ENCODE measurements at places on chromosomes 1 and 21. TPM values are rescaled to one million over a fixed set of nuclear protein-coding genes. Genes with fewer than 3 reads are reported as not detected.

Gene ANGPTL3
- total RNA-seq, result not detected

Gene NTRK1
- total RNA-seq, result 0.53 TPM

Gene LCE1E
- not detected for total RNA-seq

Gene KIF14
- 10.2 TPM for total RNA-seq

Gene CHI3L2
- 0.55 TPM for total RNA-seq

Gene COA6
- 102 TPM for total RNA-seq

Gene PRKAA2
- 2.9 TPM for total RNA-seq

Gene SLAMF1
- not detected for total RNA-seq

Gene PIK3CD
- total RNA-seq, result 18.4 TPM

Gene HTR1D
- total RNA-seq, result 0.05 TPM

Gene TDRD10
- total RNA-seq, result not detected

Gene NBPF10
- 0.69 TPM for total RNA-seq

Gene TRNP1
- total RNA-seq, result 29.5 TPM
